A549 treated with Hydrocortisone at 1 μM for 4 hours (cell line): ENCODE measurements at places on chromosomes 2 and 18. TPM values are rescaled to one million over a fixed set of nuclear protein-coding genes. Genes with fewer than 3 reads are reported as not detected.

The ABCA12 gene
- total RNA-seq, result 0.17 to 0.24 TPM (median 0.23 TPM) in 5 replicates

The MFSD2B gene
- total RNA-seq, result 0.18 to 0.84 TPM (median 0.52 TPM) in 5 replicates

The CHRNG gene
- total RNA-seq, result not detected in 5 replicates

The C2orf76 gene
- 10.5 to 13.0 TPM (median 11.5 TPM) in 5 replicates for total RNA-seq

The GPR45 gene
- not detected in 5 replicates for total RNA-seq

The VWA3B gene
- total RNA-seq, result 0.15 to 0.29 TPM (median 0.26 TPM) in 3 of 5 replicates, not detected in the others

The HOXD10 gene
- total RNA-seq, result 4.2 to 5.9 TPM (median 5.8 TPM) in 5 replicates

The PCARE gene
- not detected in 5 replicates for total RNA-seq

The ERFE gene
- 5.7 to 9.7 TPM (median 8.1 TPM) in 5 replicates for total RNA-seq

The MAP4K4 gene
- total RNA-seq, result 87.4 to 136 TPM (median 111 TPM) in 5 replicates
